ENCODE measurements at places on chromosomes 13 and 19. TPM values are rescaled to one million over a fixed set of nuclear protein-coding genes. Genes with fewer than 3 reads are reported as not detected.

DNA sequence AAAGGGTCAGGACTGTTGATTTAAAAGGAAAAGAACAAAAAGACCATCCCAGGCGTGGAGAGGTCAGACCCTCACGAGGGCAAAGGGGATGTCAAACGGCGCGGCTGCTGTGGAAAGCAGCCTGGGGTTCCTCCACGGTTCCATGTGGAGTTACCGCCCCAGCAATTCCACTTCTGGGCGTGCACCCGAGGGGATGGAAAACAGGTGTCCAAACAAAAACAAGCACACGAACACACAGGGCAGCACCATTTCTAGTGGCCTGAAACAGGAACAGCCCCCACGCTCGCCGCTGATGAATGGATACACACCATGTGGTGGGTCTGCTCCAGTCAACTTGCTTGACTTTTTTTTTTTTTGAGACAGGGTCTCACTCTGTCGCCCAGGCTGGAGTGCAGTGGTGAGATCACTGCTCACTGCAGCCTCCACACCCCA is 11.2 kb downstream of the AP3D1 start:
- H3K36me3 ChIP-seq: peaks cover 12% of the 10 kb centered on the region
- H3K4me3 ChIP-seq: no peak overlapping the region
- no peak for DNase-seq
- H3K27ac ChIP-seq: no peak overlapping the region

PRR22 gene
- not detected for total RNA-seq

ANGPTL8 gene
- total RNA-seq: not detected

OSCAR gene
- 0.69 TPM for total RNA-seq

DNA sequence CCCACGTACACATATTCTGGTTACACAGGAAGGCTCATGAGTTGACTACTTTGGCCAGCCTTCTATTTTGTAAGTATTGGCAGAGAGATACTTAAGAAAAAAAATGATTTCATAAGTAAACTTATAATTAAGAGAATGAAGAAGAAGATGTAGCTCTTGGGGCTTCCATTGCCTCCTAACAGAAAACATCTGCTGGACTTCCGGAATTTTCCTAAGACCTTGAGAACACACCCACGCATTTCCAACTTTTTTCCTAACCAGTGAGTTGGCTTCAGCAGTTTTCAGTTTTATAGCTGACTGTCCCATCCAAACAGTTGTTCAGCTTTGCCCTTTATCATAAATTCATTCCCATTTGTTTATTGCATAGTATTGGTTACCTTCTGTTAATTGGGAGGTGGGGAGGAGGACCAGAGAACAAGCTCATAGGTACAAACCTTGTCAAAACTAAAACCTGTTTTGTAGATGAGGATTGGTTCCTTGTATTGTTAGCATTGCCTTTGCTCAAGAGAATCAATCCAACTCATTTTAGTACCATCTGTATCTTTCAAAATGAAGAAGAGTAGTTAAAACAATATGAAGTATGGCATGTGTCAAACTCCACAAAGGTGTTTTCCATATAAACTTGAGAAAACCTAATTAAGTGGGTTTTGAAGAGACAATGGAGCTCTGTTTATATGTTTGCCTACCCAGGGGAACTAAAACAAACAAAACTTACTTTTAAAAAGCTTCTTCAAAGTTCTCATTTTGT is 93.9 kb downstream of the COL4A2 start:
- H3K4me1 ChIP-seq: peaks cover 32% of the 10 kb centered on the region
- no peak for DNase-seq
- no peak overlapping the region for H3K4me3 ChIP-seq
- no peaks in the 10 kb centered on the region for H3K27me3 ChIP-seq
- no peaks in the 10 kb centered on the region for H3K36me3 ChIP-seq

GRCh38 chr13:75764251-75764925 is 128.3 kb downstream of the LMO7 start:
- peak overlapping the region; percentile 92 for H3K27ac ChIP-seq
- no peaks in the 10 kb centered on the region for H3K27me3 ChIP-seq
- H3K36me3 ChIP-seq: no peaks in the 10 kb centered on the region
- DNase-seq: no peak
- H3K4me1 ChIP-seq: peaks cover 50% of the 10 kb centered on the region
- peak overlapping the region; percentile 60 for H3K4me3 ChIP-seq

GRCh38 chr19:38425810-38426466 is at the start of gene RASGRP4:
Gene RASGRP4, minus strand, starts transcription at chr19:38426219. Its CDS starts 128 bp downstream, at chr19:38426091.
- no peak within 1 kb of the TSS for H3K27ac ChIP-seq
- no peak for DNase-seq
- H3K36me3 ChIP-seq: no peaks in the 10 kb centered on the region
- no peaks in the 10 kb centered on the region for H3K4me1 ChIP-seq
- no peaks in the 10 kb centered on the region for H3K27me3 ChIP-seq
- no peak within 1 kb of the TSS for H3K4me3 ChIP-seq

DNA sequence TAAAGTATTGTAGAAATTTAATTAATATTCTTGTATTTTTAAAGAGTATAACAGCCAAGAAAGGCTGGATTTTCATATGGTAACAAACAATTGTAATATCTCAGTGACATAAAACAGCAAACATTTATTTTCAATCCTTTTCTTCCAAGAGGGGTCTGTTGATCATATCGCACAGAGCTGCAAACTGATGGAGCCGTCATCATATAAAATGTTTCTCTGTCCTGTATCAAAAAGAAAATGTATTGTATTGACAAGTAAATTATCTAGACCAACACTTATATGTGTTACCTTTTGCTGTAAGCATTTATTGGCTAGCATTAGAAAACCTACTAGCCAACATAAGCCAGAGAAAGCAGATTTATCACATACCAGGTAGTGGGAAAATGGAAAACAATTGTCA is 2861.4 kb upstream of the PCDH20 start:
- DNase-seq: no peak
- H3K27ac ChIP-seq: no peak overlapping the region
- no peak overlapping the region for H3K4me3 ChIP-seq
- H3K36me3 ChIP-seq: no peaks in the 10 kb centered on the region
- no peaks in the 10 kb centered on the region for H3K4me1 ChIP-seq

ONECUT3 gene
- not detected for total RNA-seq

- H3K4me1 ChIP-seq: no peaks in the 10 kb centered on the region
- H3K36me3 ChIP-seq: no peaks in the 10 kb centered on the region
- no peaks in the 10 kb centered on the region for H3K27me3 ChIP-seq
Observed at GRCh38 chr19:51799034-51799773, 4.2 kb downstream of the FPR3 start.

GRCh38 chr19:34480491-34480890 is 1.1 kb upstream of the WTIP start:
- no peaks in the 10 kb centered on the region for H3K36me3 ChIP-seq
- no peaks in the 10 kb centered on the region for H3K27me3 ChIP-seq
- no peak overlapping the region for H3K4me3 ChIP-seq
- peak overlapping the region; percentile 68 for H3K27ac ChIP-seq
- DNase-seq: peak; percentile 10

ZNF564 gene
- total RNA-seq: 5.0 TPM

- DNase-seq: no peak
- no peaks in the 10 kb centered on the region for H3K4me1 ChIP-seq
- H3K36me3 ChIP-seq: no peaks in the 10 kb centered on the region
- no peak overlapping the region for H3K27ac ChIP-seq
- no peaks in the 10 kb centered on the region for H3K27me3 ChIP-seq
Observed at GRCh38 chr13:100163375-100163774, 74.5 kb downstream of the PCCA start.

DNA sequence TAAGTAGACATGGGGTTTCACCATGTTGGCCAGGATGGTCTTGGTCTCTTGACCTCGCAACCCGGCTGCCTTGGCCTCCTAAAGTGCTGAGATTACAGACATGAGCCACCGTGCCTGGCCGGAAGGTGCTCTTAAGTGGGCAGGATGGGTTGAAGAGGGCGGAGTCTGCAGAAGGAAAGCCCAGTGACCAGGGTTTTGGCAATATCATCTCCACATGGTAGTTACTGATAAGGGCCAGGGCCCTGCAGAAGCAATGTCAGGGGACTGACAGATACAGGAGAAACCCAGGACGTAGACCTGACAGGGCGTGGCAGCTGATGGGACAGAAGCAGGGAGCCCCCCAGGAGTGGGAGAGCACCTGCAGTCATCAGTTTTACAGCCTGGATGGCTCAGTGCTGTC is 45.7 kb upstream of the RNF113B start:
- DNase-seq: no peak
- no peaks in the 10 kb centered on the region for H3K27me3 ChIP-seq
- H3K36me3 ChIP-seq: no peaks in the 10 kb centered on the region
- H3K27ac ChIP-seq: no peak overlapping the region

- no peak overlapping the region for H3K4me3 ChIP-seq
- H3K4me1 ChIP-seq: peaks cover 10% of the 10 kb centered on the region
Observed at GRCh38 chr19:34989298-34989697, 10.8 kb upstream of the GRAMD1A start.

GRCh38 chr19:35986111-35986510 is 8.9 kb upstream of the SDHAF1 start:
- DNase-seq: no peak
- H3K36me3 ChIP-seq: no peaks in the 10 kb centered on the region
- H3K27me3 ChIP-seq: peaks cover 19% of the 10 kb centered on the region

GRCh38 chr13:90640976-90641375 is 706.5 kb upstream of the MIR17HG start:
- no peak overlapping the region for H3K4me3 ChIP-seq
- H3K27me3 ChIP-seq: no peaks in the 10 kb centered on the region
- no peaks in the 10 kb centered on the region for H3K4me1 ChIP-seq
- DNase-seq: no peak
- no peaks in the 10 kb centered on the region for H3K36me3 ChIP-seq

ZNF573 gene
- total RNA-seq: 2.6 TPM

FGF22 gene
- not detected for total RNA-seq

GRCh38 chr13:104314321-104314720 is 1248.1 kb upstream of the SLC10A2 start:
- no peak overlapping the region for H3K4me3 ChIP-seq
- H3K36me3 ChIP-seq: no peaks in the 10 kb centered on the region
- no peak for DNase-seq

PSG11 gene
- not detected for total RNA-seq

DNA sequence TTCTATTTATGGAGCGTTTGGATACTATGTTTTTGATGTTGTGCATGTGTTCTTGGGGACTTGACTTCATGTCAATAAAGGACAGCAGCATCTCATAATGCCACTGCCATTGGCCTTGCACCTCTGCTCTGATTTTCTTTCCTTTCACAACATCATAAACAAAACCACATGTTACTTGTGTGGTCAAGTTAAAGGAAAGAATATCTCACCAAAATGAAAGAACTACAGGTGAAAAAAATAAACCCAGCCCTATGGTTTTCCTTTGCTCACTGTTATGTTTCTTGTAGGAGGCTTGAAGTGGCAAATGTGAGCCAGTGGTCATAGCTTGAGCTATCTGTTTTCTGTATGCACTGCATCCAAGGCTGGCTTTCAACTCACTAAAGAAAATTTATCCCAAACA is 240.4 kb downstream of the KCNRG start:
- H3K27ac ChIP-seq: no peak overlapping the region
- no peaks in the 10 kb centered on the region for H3K27me3 ChIP-seq
- H3K36me3 ChIP-seq: no peaks in the 10 kb centered on the region
- no peak overlapping the region for H3K4me3 ChIP-seq

- no peak for DNase-seq
- H3K36me3 ChIP-seq: no peaks in the 10 kb centered on the region
- H3K4me3 ChIP-seq: no peak overlapping the region
- no peaks in the 10 kb centered on the region for H3K4me1 ChIP-seq
Observed at GRCh38 chr19:48137411-48137810, 26.8 kb upstream of the PLA2G4C start.

TUBB4A gene
- 2.5 TPM for total RNA-seq

DNA sequence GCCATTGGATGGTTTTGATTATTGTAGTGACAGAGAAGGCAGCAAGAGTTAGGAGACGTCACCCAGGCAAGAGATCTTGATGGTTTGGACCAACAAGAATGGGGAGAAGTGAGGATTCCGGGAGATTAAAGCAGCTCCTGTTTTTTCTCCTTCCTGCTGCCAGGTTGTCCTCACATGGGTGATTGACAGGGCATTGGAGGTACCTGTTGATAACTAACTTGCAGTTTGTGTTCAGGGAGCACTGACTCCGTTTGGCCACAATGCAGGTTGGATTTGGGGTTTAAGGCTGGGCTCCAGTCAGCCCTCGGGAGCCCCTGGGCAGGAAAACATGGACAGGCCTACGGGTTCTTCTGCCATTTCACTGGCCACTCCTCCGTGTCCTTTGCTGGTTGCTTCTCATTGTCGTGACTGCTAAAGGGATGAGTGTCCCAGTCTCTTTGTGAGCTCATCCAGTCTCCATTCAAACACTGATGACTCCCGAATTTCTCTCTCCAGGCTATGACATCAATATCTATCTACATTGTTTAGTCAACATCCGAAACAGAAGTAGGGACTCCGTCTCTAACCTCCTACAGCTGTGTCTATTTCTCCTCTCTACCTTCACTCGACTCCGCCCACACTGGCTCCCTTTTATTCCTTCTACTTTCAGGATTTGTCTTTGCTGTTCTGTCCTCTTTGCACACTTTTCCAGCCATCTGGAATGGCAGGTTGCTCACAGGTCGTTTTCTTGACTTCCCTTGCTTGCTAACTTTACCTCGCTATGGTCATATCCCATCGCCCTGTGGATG is 1.3 kb upstream of the PTOV1 start:
- peaks cover 31% of the 10 kb centered on the region for H3K4me1 ChIP-seq
- H3K27me3 ChIP-seq: no peaks in the 10 kb centered on the region
- peak overlapping the region; percentile 79 for H3K4me3 ChIP-seq

GRCh38 chr19:41219924-41220567 is 1.0 kb downstream of the AXL start:
- peaks cover 13% of the 10 kb centered on the region for H3K27me3 ChIP-seq
- peak; percentile 46 for DNase-seq
- H3K36me3 ChIP-seq: no peaks in the 10 kb centered on the region

Measured in gastrocnemius medialis (tissue), 4 donors.